ENCODE measurements at places on chromosomes 5 and 9.
A peak's percentile ranks its signal among the peaks of the same experiment; 100 is the strongest.

GRCh38 chr5:132825834-132826391 is 4.5 kb downstream of the SHROOM1 start:
- H3K36me3 ChIP-seq: no peaks in the 10 kb centered on the region
- peaks cover 9% of the 10 kb centered on the region for H3K4me1 ChIP-seq
- H3K4me3 ChIP-seq: peak overlapping the region; percentile 68
- no peak overlapping the region for H3K27ac ChIP-seq

GRCh38 chr9:84485539-84485938 is 145.0 kb upstream of the SLC28A3 start:
- H3K4me3 ChIP-seq: no peak overlapping the region
- no peak for DNase-seq
- no peaks in the 10 kb centered on the region for H3K4me1 ChIP-seq
- H3K27me3 ChIP-seq: no peaks in the 10 kb centered on the region
- peaks cover 1% of the 10 kb centered on the region for H3K36me3 ChIP-seq

DNA sequence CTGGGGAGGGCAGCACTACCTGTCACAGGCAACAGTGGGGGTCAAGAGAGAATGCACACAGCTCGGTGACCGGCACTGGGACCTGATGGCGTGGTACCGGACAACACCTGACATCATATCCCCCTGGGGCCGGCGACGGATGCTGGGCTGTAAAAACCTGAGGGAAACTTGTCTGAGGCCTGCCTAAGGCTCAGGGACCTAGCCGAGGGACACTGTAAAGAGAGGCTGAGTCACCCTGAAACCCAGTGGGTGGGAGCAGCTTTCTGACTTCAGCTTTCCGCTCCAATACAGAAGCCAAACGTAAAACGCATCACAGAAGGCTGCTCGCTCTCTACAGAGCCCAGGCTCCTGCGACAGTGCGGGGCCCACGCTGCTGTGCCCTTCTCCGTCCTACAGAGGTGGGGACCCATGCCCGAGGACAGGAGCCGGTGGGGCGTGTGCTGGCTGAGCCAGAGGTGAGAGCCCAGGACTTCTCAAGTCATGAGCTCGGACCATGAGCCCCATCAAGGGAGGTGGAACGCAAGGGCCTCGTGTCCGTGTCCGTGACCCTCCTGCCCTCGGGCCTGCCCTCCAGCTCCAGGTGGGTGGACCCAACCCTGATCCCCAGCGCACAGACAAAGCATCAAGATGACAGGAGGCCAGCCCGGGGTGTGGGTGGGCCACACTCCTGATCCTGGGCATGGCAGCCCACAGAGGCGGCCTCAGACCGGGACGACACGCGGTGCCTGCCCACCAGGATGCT is 5.3 kb downstream of the RALGDS start:
- no peaks in the 10 kb centered on the region for H3K36me3 ChIP-seq
- peak overlapping the region; percentile 64 for H3K4me3 ChIP-seq

DNA sequence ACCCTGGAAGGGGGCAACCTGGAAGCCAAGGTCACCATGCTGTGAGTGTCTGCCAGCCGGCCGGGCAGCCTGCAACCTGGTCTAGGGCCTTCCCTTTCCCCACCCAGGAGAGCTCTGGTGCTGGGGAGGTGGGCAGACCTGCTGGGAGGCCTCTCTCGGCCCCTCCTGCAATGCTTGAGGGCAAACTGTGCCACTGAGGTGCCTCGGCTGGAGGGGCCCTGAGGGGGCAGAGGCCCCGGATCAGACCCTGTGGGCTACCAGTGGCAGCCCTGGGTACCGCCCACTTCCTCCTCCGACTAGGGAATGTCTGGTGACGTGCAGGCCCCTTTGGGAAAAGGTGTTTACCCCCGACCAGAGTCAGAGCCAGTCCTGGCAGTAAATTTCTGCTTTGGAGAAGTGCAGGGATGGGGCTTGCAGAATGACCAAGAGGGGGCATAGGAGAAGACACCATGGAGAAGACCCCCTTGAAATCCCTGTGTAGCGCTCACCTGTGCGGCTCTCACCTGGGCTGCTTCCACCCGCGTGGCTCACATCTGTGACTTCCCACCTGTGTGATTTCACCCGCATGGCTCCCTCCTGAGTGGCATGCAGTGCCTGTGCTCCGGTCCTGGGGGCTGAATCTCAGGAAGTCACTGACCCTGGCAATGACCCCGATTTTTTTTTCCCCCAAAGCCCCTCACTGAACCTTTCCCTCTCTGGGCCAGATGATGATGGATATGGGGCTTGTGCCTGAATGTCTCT is 1.1 kb downstream of the LCN1 start:
- H3K27me3 ChIP-seq: peaks cover 31% of the 10 kb centered on the region
- DNase-seq: no peak
- H3K36me3 ChIP-seq: no peaks in the 10 kb centered on the region
- H3K27ac ChIP-seq: no peak overlapping the region

DNA sequence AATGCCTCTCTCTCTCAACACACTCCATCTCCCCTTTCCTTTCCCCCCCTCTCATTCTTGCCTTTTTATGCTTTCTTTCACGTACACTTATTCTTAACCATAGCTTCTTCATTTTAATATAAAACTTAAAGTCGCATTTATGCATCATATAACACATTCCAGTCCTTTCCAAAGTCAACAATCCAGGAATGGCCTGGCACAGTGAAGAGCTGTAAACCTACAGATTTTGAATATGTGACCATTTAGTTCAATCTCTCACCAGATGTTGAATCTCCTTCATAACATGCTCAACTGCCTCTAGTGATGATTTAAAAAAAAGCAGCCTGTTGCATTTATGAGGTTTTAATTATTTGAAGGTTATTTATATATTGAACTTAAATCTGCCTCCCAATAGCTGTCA is 186.2 kb upstream of the GRAMD2B start:
- H3K36me3 ChIP-seq: no peaks in the 10 kb centered on the region
- DNase-seq: no peak
- no peaks in the 10 kb centered on the region for H3K4me1 ChIP-seq
- H3K27me3 ChIP-seq: no peaks in the 10 kb centered on the region
- no peak overlapping the region for H3K27ac ChIP-seq
- H3K4me3 ChIP-seq: no peak overlapping the region

- H3K27me3 ChIP-seq: no peaks in the 10 kb centered on the region
- H3K4me1 ChIP-seq: peaks cover 11% of the 10 kb centered on the region
- no peak overlapping the region for H3K27ac ChIP-seq
- peaks cover 2% of the 10 kb centered on the region for H3K36me3 ChIP-seq
- H3K4me3 ChIP-seq: no peak overlapping the region
Observed at GRCh38 chr9:94817291-94818177, 91.0 kb downstream of the AOPEP start.

GRCh38 chr5:170805666-170806065 is 22.1 kb downstream of the GABRP start:
- no peaks in the 10 kb centered on the region for H3K36me3 ChIP-seq
- no peak overlapping the region for H3K27ac ChIP-seq
- H3K4me1 ChIP-seq: no peaks in the 10 kb centered on the region
- peaks cover 11% of the 10 kb centered on the region for H3K27me3 ChIP-seq

DNA sequence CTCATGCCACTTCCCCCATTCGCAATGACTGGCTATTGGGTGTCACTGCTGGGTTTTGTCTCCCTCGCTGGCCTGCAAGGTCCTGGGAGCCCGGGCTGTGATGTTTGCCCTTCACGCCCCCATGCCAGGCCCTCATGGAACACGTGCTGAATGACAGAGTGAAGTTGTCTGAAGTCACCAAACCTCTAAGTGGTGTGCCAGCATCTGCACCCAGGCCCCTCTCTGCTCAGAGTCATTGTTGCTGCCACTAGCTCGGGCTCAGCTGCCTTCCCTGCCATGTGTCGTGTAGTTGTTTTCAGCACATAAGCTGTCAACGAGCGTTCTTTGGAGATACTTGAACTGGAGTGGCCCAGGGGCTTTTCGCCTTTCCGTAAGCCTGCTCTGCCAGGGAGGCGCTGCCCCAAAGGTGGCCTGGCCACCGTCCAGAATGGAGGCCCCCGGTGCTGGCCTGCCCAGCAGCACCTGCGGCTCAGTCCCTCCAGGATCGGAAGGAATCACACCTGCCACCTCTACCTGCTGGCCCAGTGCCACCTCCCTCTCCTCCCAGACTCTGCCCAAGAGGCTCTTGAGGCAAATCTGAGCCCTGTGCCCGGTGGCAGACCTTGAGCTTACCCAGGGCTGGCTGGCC is 250.1 kb downstream of the PBX3 start:
- no peak overlapping the region for H3K27ac ChIP-seq
- H3K27me3 ChIP-seq: peaks cover 6% of the 10 kb centered on the region
- H3K36me3 ChIP-seq: no peaks in the 10 kb centered on the region
- no peak for DNase-seq
- no peak overlapping the region for H3K4me3 ChIP-seq

GRCh38 chr5:89435347-89435746 is 552.4 kb upstream of the MEF2C start:
- H3K27me3 ChIP-seq: no peaks in the 10 kb centered on the region
- no peak overlapping the region for H3K27ac ChIP-seq
- H3K4me3 ChIP-seq: no peak overlapping the region
- no peaks in the 10 kb centered on the region for H3K4me1 ChIP-seq
- no peak for DNase-seq

Data from activated T-cell treated with anti-CD3 and anti-CD28 coated beads, Interleukin-2, amount 50 U/mL, for 72 hours (primary cell).